ENCODE measurements at places on chromosomes 6 and 20. TPM values are rescaled to one million over a fixed set of nuclear protein-coding genes. Genes with fewer than 3 reads are reported as not detected.

Gene MUCL3
- total RNA-seq = not detected

DNA sequence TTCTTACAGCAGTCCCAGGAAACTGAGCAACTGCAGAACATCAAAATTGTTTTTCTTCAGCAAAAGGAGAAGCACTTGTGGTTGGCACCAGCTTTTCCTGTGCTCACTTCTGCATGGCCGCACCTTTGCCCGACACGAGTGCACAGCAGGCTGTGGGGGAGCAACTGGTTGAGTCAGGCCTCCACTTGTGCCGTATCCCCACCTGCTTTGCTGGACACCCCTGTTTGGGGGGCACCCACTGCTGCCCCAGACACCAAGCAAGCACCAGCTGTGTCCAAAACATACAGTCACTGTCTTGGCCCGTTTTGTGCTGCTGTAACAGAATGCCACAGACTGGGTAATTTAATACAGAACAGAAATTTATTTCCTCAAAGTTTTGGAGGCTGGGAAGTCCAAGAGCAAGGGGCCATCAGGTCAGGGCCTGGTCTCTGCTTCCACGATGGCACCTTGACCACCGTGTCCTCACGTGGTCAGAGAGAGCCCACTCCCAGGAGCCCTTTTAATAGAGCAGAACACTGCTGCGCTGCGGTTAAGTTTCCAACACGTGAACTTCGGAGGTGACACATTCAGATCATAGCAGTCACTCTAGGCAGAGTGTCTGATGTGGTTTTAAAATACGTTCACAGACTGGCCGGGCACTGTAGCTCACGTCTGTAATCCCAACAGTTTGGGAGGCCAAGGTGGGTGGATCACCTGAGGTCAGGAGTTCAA lies 8.7 kb upstream of the GMEB2 start:
- no peaks in the 10 kb centered on the region for H3K4me1 ChIP-seq
- no peak overlapping the region for H3K4me3 ChIP-seq
- DNase-seq = no peak
- H3K36me3 ChIP-seq = no peaks in the 10 kb centered on the region
- no peaks in the 10 kb centered on the region for H3K27me3 ChIP-seq
- no peak overlapping the region for H3K27ac ChIP-seq

Gene APCDD1L
- 0.15 TPM for total RNA-seq

- H3K36me3 ChIP-seq = no peaks in the 10 kb centered on the region
- no peaks in the 10 kb centered on the region for H3K4me1 ChIP-seq
- no peak overlapping the region for H3K4me3 ChIP-seq
- no peak for DNase-seq
- no peak overlapping the region for H3K27ac ChIP-seq
- no peaks in the 10 kb centered on the region for H3K27me3 ChIP-seq
Observed at GRCh38 chr6:88953550-88954386, 9.7 kb downstream of the RNGTT start.

Gene MLN
- total RNA-seq = not detected

GRCh38 chr6:122701666-122702065 lies 77.8 kb upstream of the FABP7 start:
- no peaks in the 10 kb centered on the region for H3K27me3 ChIP-seq
- H3K4me3 ChIP-seq = no peak overlapping the region
- H3K36me3 ChIP-seq = no peaks in the 10 kb centered on the region
- H3K4me1 ChIP-seq = no peaks in the 10 kb centered on the region

- H3K27ac ChIP-seq = no peak overlapping the region
- H3K4me3 ChIP-seq = no peak overlapping the region
- H3K4me1 ChIP-seq = no peaks in the 10 kb centered on the region
- H3K36me3 ChIP-seq = no peaks in the 10 kb centered on the region
Observed at GRCh38 chr6:80544555-80544954, 438.1 kb downstream of the BCKDHB start.

DNA sequence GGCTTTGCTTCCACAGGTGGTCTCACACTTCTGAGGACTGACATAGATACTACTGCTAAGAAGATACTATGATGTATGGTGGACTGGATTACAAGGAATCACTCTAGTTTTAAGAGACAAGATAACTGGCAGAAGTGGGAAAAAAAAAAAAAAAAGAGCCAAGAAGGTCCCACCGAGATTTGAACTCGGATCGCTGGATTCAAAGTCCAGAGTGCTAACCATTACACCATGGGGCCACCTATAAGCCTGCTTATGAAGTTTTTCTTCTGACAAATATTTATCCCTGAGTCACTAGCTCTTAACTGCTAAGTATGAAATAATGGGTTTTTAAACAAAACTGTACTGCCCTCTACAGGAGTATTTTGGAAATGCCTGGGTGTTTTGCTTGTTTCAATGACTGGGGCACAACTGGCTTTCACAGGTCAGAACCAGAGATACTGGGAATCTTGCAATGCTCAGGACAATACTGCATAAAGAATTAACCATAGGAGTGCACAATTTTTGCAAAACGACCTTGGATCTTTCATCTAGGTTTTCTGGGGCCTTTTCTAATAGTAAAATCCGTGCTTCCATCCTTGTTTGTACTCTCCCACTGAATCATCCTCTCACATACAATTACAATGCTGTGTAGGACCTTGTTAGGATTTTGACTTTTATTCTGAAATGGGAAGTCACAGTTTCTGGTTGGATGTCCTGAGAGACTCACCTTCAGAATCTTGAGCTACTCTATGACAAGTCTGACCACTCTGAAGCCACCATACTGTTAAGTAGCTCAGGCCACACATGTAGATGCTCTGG lies 116.3 kb downstream of the OR2B2 start:
- H3K27me3 ChIP-seq = no peaks in the 10 kb centered on the region
- no peak overlapping the region for H3K27ac ChIP-seq
- DNase-seq = no peak
- no peak overlapping the region for H3K4me3 ChIP-seq
- H3K4me1 ChIP-seq = no peaks in the 10 kb centered on the region

DNA sequence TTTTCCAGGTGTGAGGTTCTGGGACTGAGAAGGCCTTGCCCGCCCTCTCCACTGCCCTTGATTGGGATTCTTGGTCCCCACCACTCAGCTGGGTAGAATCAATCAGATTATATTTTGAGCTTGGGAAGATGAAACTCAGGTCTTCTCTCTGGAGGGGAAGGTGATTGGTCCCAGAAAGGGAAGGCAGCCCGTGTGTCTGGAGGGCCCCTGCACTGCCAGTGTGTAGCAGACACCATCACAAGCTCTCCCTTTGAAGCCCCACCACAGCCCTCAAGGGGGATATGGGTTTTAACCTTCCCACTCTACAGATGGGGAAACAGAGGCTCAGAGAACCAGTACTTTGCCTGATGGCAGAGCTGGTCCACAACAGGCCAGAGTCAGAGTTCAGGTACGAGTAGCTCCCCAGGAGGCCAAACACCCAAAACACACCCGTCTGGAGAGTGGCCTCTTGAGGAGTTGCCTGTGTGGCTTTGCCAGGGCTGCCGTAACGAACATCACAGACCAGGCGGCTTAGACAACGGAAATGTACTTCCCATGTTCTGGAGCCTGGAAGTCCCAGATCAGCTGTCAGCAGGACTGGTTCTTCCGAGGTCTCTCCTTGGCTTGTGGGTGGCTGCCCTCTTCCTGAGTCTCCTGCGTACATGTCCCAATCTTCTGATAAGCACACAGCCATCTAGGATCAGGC lies 205.6 kb downstream of the SYNDIG1 start:
- no peaks in the 10 kb centered on the region for H3K36me3 ChIP-seq
- no peak for DNase-seq
- no peaks in the 10 kb centered on the region for H3K4me1 ChIP-seq
- no peaks in the 10 kb centered on the region for H3K27me3 ChIP-seq

Gene POU5F1
- total RNA-seq = 0.22 TPM

- peaks cover 3% of the 10 kb centered on the region for H3K27me3 ChIP-seq
- H3K4me3 ChIP-seq = no peak within 1 kb of the TSS
- H3K4me1 ChIP-seq = no peaks in the 10 kb centered on the region
- DNase-seq = peak; percentile 52
- no peak within 1 kb of the TSS for H3K27ac ChIP-seq
- no peaks in the 10 kb centered on the region for H3K36me3 ChIP-seq
Observed at GRCh38 chr6:43297644-43298564, at the start of gene SLC22A7. Gene SLC22A7 (plus strand): TSS chr6:43298260. CDS start chr6:43298359, 99 bp downstream.

- no peak overlapping the region for H3K4me3 ChIP-seq
- no peak for DNase-seq
- no peaks in the 10 kb centered on the region for H3K4me1 ChIP-seq
- no peaks in the 10 kb centered on the region for H3K27me3 ChIP-seq
- H3K27ac ChIP-seq = no peak overlapping the region
Observed at GRCh38 chr20:61120595-61121515, 131.2 kb upstream of the CDH4 start.

GRCh38 chr6:41074692-41075436 lies 2.1 kb downstream of the NFYA start:
- H3K4me1 ChIP-seq = peaks cover 42% of the 10 kb centered on the region
- peak overlapping the region; percentile 90 for H3K4me3 ChIP-seq
- H3K36me3 ChIP-seq = peaks cover 21% of the 10 kb centered on the region
- peak overlapping the region; percentile 100 for H3K27ac ChIP-seq
- no peak for DNase-seq

DNA sequence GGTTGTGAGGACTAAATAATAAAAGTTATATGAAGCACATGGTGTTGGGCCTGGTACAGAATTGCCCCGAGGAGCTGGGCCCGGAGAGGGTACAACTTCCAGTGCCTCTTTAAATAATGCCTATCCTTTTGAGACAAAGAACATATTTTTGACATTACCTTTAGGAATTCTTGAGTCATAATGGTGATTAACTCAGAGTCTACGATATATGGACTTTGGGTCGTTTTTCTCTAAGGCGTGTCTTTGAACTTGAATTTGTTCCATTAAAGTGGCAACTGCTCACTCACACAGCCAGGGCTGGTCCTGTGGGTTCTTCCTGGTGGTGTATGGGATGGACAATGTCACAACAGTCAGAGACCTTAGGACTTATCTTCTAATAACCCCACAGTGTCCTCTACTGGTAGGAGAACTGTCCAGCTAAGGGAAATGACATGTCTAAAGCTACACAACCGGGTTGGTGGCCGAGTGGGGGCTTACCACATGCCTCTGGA lies 106.5 kb downstream of the CDC5L start:
- no peak overlapping the region for H3K4me3 ChIP-seq
- no peak overlapping the region for H3K27ac ChIP-seq
- no peaks in the 10 kb centered on the region for H3K4me1 ChIP-seq

Gene SIRPB2
- 1.2 TPM for total RNA-seq

- H3K4me3 ChIP-seq = no peak overlapping the region
- peaks cover 2% of the 10 kb centered on the region for H3K36me3 ChIP-seq
- H3K27me3 ChIP-seq = no peaks in the 10 kb centered on the region
- no peak overlapping the region for H3K27ac ChIP-seq
Observed at GRCh38 chr6:156859686-156860085, 82.5 kb downstream of the ARID1B start.

DNA sequence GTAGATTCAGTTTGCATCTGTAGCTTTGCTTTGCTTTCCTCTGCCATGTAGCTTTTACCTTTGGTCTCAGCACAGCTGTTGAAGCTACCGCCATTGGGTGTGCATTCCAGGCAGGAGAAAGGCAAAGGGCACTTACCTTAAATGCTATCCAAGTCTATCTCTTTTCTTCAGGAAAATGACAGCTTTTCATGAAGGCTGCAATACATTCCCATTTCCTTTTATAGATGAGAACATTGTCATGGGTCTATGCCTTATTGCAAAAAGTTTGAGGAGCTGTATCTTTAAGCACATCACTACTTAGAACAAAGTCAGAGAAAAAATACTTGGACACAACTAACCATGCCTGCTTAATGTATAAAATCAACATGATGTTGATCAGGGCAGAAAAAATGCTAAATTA lies 266.8 kb downstream of the DOK5 start:
- H3K27ac ChIP-seq = no peak overlapping the region
- peaks cover 2% of the 10 kb centered on the region for H3K27me3 ChIP-seq
- no peak overlapping the region for H3K4me3 ChIP-seq
- no peaks in the 10 kb centered on the region for H3K36me3 ChIP-seq

Measured in psoas muscle (tissue), 8 donors.